ENCODE measurements at places on chromosomes 2 and 18.

- DNase-seq: no peak
Measured at GRCh38 chr18:69935319-69936190, 12.1 kb downstream of the CD226 start.

DNA sequence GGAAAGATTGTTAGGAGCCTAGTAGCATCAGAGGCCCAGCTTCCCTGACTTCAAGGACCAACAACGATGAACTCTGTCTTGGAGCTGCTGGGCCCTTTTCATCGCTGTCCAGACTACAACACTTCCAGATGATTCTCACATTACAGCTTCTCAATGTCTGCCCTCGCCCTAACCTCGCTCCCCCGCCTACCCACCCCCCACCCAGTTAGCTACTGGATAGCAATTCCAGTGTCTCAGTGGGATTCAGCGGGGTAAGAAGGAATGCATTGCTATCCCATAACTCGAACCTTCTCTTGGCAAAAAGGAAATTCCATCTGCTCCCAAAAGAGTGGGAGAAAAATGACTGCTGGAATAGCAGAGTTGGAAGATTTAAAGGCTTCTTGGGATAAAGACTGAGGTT is 65.0 kb downstream of the RPL37A start:
- no peak for DNase-seq

DNA sequence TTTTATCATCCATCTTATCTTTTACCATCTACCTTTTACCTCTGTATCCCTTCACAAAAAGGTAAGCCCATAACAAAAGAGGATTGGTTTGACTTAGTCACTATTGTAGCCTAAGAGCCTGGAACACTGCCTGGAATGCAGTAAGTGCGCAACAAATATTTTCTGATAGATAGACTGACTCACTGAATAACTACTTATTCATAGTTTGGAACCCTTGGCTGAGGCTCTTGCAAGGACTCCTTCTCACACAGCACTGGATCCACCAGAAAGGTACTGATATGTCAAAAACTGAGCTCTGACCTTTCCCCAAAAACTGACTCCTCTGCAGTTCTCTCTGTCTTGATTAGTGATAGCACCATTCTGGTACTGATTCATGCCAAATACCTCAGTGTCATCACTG is 426.7 kb downstream of the SETBP1 start:
- DNase-seq: no peak

DNA sequence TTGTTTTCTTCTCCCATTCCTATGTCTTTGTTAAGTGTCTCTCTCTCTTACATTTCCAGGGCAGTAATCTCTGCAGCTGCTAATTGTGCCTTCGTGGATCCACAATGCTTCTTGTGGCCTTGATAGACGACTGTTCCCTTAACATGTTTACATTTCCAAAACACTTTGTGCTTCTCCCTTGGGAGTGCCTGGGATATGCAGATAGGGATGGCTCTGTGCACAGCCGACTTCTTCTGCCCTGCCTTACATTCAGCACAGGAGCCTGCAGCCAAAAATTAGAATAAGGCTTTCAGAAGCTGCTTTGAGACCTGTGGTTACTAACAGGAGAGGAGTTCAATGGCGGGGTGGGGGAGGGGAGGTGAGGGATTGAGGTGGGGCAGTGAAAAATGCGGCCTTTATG is 328.9 kb downstream of the TDRD15 start:
- no peak for DNase-seq

- no peak for DNase-seq
Measured at GRCh38 chr2:102138331-102138730, 4.2 kb upstream of the IL1R1 start.

DNA sequence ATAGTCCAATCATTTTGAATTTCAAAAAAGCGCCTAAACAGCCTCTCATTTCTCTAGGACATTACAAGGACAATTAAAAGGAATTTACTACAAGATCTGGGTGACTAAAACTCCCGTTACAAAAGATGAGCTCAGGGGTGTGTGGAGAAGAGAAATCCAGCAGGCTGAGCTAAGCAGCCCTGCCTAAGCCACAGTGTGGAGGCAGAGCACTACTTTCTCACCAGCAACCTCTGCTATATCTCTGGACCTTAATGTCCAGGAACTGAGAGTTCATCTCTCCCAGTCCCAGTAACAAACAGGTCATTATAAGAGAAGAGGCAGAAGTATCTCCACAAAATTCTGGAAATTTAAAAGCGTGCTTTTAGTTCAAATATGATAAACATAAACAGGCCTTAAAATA is 18.9 kb upstream of the ANKRD62 start:
- DNase-seq: no peak

GRCh38 chr2:183214680-183215079 is 90.4 kb downstream of the NUP35 start:
- DNase-seq: no peak

DNA sequence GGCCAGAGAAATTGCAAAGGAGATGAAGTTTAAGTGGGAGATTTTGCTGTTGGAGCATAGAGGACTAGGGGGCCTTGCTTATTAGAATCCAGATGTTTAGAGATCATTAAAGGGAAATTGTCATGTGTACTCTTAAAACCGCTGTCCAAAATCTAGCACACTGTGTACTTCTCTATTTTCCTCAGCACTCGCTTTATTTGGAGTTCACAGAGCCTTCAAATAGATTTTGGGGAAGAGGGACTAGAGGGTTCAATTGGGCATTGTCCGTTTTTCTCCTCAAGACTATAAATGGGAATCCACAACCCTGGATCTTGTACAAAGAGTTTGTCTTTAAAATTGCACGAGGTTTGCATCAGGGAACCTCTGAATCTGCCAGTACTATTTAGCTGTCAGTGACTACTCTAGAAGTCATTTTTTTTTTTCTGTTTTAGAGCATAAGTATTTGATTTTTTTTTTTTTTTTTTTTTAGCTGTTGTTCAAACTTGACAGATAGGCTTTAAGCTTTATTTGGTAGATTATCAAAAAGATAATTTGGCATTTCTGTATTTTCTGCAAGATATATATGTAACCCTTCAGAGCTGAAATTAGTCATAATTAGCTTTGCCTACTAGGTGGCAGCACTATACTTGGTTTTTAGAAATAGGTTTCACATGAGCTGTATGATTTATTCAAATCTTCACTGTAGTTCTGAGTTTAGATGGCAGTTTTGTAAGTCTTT is 14.2 kb downstream of the PMS1 start:
- DNase-seq: no peak

DNA sequence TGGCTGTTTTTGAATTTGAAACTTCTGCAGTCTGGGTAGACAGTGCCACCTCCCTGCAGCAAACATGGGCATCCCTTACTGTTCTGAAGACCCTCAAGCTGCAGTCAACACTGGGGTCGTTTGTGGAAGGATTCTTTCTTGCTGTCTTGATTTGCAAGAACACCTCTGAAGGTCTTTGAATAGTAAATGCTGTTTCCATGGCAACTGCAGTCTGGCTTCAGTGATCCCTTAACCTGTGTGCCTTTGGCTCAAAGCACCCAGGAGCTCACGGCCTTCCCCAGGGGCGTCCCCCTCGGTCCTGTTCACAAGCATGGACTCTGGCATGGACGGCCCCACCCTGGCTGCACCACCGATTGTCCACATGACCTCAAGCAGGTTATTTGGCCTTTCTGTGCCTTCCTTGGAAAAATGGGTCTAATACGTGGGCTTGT is 38.3 kb downstream of the LRRFIP1 start:
- DNase-seq: no peak

DNA sequence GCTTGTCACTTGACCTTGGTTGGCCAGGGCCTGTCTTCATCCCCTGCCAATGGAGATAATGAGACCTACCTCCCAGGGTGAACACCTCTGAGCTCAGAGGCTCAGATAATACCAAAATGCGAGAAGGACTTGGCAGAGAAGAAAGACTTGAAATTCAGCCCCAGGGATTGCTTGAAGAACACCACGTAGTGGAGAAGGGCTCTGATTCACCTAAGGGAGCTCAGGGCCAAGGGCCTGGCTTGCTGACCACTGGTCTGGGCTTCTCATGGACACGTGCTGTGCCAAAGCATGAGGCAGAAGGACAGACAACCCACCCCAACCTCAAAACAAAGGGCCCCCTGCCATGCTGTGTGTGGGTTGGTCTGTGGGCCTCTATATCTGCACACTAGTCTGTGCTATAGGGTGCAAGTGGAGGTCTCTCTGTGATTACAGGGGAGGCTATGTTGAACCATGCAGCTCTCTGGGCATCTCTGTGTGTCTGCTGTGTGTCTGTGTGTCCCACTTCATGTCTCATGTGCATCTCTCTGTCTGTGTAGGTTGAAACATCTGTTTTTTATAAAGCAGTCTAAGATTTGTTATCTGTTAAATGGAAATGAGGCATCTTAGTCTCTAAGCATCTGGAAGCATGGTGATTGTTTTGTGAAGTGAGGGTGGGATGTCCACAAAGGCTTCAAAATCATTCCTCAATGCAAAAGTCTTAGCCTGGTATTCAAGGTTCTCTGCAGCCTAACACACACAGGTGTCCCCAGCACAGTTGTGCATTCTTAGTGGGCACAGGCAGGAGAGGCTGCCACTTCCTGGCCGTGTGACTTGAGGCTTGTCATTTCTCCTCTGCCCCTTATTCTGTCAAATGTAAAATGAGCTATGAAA is 61.0 kb upstream of the EPAS1 start:
- no peak for DNase-seq

DNA sequence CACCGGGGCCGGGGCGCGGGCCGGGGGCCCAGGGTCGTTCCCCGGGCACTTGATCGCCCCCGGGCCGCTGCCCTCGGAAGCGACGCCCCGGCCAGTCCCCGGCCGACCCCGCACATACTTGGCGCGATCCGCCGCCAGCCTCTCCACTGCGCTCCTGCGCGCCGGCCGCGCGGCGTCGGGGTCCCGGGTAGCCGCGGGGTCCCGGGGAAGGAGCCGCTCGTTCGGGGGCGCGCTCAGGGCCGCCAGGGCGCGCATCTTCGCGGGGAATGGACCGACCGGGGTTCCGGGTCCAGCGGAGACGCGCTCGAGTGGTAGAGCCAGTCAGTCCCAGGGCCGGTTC is 204 bp downstream of the FAM110C start:
- DNase-seq: no peak

- DNase-seq: no peak
Measured at GRCh38 chr2:42752816-42753813, 10.8 kb downstream of the OXER1 start.

GRCh38 chr2:232543928-232544631 is 4.6 kb downstream of the CHRNG start:
- no peak for DNase-seq

DNA sequence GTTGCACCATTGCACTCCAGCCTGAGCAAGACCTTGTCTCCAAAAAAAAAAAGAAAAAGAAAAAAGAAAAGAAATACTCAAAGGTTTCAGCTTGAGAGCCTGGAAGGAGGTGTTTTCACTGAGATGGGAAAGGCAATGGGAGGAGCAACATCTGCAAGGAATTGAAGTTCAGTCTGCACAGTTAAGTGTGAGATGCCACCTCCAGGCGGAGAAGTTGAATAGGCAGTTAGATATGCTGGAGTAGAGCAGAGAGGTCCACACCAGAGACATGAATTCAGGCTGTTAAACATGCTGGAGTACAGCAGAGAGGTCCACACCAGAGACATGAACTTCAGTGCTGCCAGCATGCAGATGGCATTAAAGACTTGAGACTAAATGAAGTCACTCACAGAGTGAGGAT is 41.4 kb upstream of the DTNB start:
- no peak for DNase-seq

- DNase-seq: no peak
Measured at GRCh38 chr2:112201696-112202430, 53.0 kb downstream of the ZC3H8 start.

DNA sequence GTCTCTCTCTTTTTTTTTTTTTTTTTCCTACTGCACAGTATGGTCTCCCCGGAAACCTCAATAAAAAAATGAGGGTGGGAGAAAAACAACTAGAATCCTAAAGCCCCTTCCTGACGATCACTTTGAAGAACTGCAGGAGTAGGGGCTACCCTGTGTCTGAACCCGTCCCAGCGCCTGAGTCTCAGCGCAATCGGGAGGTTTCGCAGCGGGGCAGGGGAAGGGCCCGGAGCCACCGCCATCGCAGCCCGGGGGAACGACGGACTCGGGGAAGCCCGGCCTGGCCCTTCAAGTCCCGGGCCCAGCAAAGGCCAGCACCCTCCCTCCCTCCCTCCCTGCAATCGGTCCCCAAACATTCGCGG is 411 bp downstream of the NARS1 start:
- DNase-seq: no peak

GRCh38 chr18:76963936-76964335 is 141.6 kb downstream of the ZNF236 start:
- DNase-seq: no peak

- no peak for DNase-seq
Measured at GRCh38 chr2:189226017-189226416, 46.5 kb upstream of the COL5A2 start.

- DNase-seq: no peak
Measured at GRCh38 chr2:70991742-70992141, 2.9 kb downstream of the TEX261 start.

DNA sequence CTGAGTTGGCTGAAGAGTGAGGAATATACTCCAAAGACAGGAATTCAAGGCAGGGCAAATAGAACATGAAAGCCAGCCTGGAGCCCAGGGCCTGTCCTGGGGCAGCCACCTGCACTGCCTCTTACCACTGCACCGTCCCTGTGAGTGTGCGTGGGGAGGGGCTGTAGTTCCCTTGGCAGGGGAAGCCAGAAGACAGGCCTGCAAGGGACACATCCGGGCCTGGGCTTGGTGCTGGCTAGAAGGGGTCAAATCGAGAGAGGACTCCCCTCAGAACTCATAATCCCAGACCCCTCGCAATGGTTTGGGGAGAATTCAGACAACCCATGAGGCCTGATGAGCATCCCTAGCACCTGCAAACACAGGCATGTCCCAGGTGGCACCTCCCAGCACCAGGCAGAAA is 87.0 kb downstream of the HDAC4 start:
- DNase-seq: no peak

DNA sequence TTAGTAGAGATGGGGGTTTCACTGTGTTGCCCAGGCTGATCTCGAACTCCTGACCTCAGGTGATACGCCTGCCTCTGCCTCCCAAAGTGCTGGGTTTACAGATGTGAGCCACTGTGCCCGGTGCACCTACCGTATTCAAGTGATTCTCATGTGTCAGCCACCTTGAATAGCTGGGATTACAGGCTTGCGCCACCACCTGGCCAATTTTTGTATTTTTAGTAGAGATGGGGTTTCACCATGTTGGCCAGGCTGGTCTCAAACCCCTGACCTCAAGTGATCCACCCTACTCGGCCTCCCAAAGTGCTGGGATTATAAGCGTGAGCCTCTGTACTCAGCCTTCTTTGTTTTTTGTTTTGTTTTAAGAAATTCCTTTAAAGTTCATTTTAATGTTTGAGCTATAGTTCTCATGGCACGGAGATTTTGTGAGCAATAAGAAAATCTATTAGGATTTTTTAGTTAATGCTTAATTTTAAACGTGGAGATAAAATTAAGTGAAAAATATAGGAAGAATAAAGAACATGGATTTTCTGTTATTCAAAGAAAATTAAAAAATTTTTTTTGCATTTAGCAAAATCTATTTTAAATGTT is 242.6 kb downstream of the PHLPP1 start:
- no peak for DNase-seq

GRCh38 chr2:10137053-10137843 is 14.7 kb downstream of the RRM2 start:
- no peak for DNase-seq

DNA sequence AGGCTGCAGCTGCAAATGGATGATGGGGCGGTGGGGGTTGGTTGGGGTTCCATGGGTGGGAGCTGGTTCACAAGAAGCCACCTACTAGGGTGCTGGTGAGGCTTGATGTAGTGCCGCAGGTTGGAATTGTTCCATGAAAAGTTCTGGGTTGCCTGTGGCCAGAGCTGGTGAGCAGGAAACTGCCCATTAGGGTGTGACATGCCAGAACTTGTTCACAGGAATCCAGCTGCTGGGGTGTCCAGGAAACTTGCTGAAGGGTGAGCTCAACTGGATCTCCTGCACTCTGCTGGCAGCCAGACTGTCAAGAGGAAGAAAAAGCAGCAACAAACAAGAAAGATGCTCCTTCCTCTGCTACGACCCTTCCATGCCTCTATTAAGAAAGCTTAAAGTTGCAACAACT is 48.8 kb downstream of the MAP3K20 start:
- no peak for DNase-seq
